Renal pelvis (tissue), 12 donors: ENCODE measurements at places on chromosomes 7 and 10. TPM values are rescaled to one million over a fixed set of nuclear protein-coding genes. Genes with fewer than 3 reads are reported as not detected.

GRCh38 chr10:88889559-88890337, 9.7 kb downstream of the STAMBPL1 start:
- DNase-seq: no peak

DNA sequence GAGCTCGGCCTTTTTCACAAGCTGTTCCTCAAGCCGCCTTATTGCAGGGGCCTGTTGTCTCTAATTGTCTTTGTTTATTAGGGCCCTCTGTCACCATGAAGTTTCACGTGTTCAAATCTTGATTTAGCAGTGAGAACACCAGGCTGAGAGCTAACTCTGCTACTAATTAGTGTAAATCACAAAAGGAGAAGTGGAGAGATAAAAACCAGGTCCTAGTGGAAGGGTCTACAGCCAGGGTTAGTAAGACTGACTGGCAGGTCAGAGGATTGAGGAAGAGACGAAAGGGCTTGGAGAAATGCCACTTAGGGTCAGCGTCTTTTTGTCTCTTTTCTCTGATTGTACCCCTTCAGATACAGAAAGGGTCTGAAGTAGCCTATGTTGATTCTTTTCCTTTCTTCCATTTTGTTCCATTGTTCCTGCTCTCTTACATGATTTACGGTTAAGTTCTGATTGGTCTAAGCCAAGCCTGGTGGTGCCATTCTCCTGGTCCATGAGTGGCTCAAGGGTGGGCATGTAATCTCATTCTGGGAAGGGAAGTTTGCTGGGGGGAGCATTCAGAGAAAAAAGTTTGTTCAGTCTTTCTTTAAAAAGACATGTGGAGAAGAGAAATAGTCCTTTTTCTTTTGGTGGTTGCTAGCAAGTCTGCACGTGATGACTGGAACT, 21.3 kb downstream of the SSMEM1 start:
- DNase-seq: no peak

The CRHR2 gene
- polyA plus RNA-seq: not detected

GRCh38 chr7:157399086-157399687, 62.4 kb downstream of the DNAJB6 start:
- DNase-seq: no peak

The FEZF1 gene
- not detected for polyA plus RNA-seq

GRCh38 chr10:93083743-93084539, 10.2 kb downstream of the CYP26A1 start:
- no peak for DNase-seq

DNA sequence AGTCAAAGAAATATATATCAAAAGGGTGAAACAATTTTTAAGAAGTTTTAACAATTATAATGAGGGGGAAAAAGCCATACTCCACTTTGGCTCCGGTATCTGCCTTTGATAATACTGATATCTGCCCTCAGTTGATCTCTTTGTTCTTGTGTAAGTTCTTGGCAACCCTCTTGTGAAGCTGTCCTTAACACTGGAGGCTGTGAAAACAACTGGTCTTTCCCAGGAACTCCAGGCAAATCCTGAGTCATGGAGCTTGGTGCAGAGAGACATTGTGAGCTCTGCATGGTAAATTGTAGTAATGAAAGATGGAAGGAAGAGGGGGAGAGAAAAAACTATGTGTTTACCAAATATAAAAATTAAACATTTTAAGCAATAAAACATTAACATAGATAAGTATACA, 11.9 kb upstream of the ERVW-1 start:
- no peak for DNase-seq

DNA sequence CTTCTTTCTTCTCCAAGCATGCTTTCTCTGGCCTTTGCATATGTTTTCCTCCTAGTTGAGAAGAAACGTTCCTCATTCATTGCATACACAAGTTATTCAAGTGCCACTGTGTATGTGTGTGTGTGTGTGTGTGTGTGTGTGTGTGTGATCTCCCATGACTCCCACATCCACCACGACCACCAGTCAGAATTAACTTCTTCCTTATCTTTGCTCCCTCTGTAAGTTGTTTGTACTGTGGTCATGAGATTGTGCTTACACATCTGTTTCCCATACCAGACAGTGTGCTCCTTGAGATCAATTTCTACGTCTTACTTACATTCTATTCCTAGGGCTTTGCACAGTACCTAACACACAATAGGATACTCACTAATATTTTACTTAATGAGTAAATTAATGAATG, 22.4 kb upstream of the FAM13C start:
- DNase-seq: no peak
